ENCODE measurements at places on chromosomes 12 and 14.

- DNase-seq, result no peak
Measured at GRCh38 chr14:90608281-90608680, 207.9 kb downstream of the TTC7B start.

DNA sequence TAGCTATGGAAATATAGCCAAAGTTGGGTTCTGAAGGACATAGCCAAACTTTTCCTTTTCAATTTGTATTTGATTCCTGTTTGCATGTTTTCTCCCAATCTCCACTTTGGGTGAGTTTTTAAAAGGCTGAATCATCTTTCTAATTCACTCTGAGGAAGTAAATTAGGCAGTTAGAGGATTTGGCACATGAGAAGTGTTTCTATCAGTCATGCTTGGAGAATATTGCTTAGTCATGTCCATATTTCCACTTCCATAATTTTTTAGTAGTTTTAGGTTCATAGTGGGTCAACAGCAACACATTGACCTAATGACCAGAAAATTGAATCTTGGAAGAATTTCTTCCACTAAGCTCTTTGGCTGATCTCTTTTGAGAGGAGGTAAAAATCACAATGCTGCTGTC is 21.8 kb downstream of the IRAK3 start:
- no peak for DNase-seq

DNA sequence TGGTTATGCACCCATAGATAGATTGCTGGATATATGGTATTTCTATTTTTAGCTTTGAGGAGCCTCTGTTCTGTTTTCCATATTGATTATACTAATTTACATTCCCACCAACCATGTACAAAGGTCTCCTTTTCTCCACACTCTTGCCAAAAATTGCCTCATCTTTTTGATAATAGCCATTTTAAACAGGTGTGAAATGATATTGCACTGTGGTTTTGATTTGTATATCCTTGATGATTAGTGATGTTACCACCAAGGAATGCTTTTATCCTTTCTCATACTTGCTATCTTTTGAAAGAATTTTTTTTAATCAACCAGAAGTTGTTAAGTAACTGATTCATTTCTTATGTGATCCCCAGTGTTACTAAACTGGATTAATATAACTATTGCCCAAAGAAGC is 60.0 kb downstream of the BBS10 start:
- DNase-seq, result no peak

DNA sequence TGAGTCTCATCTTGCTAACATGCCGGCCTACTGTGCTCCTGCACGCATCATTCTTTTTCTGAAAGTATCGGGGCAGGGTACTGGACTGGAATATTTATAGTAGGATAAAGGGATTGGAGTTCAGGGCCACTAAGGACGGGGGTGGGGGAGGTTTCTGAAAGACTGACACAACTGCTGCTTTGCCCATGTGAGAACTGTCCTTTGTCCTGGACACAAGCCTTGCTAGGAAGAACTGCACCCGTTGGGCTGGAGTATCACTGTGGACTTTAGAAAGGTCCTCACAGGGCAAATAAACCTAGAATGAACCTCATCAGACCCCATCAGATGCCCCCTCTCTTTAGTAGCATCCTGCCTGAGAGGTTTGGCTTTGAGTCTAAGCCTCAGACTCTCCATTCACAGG is 87.6 kb downstream of the PRMT8 start:
- DNase-seq, result no peak

DNA sequence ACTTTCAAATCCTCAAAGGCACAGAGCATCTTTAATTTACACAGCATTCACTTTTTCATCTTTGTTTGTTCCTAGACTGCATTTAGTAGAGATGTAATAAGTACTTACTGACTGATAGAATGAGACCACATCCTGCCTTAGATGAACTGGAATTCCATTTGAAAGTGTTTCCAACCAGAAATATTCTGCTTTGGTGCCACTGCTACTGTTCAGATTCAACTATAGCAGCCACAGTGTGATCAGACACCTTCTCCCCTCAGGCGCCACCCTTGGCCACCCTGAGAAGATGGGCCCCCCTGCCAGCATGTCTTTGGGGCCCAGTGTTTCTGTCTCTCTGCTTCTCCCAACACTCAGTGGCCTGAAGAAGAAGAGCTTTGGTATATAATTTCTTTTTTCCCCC is 449.1 kb downstream of the RAD51B start:
- DNase-seq, result no peak
